Stimulated activated CD8-positive, alpha-beta memory T cell treated with anti-CD3 and anti-CD28 coated beads, Interleukin-2, amount 100 ng/mL, for 1 hour (primary cell): ENCODE measurements at places on chromosomes 4 and X.

GRCh38 chr4:158025131-158025530 is 147.7 kb downstream of the GASK1B start:
- no peak for DNase-seq

DNA sequence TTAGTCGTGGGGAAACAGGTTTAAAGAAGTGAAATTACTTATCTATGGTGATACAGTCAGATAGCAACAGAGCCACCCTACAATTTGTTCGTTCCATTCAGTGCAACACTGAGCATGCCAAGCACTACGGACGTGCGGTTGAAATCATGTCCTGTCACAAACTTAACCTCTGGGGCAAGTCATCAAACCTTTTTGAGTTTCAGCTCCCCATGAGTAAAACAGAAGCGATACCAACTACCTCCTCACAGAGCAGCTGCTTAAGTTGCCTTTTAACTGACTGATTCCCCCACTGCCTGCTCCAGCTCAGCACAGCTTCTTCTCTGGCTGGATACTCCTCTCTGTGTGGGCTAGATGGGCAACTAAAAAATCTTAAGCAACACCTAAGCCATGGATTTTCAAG is 36.0 kb downstream of the LHFPL1 start:
- DNase-seq, result no peak

- no peak for DNase-seq
These were observed 33.5 kb upstream of the ELOVL6 start for GRCh38 chr4:110231869-110232268.

DNA sequence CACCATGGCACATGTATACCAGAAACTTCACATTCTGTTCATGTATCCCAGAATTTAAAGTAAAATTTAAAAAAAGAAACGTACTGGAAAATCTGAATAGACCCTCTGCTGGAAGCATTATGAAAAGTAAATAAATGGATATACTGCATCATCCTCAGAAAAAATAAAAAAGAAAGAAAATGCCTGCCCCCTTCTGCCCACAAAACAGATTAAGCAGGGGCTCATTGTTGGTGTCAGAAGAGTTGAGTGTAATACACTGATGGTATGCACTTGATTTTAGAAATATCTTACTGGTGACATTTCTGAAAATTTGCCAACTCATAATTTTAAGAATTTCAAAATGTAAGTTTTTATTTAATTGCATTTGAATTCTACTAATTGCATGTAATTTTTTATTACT is 77.8 kb downstream of the LRP2BP start:
- no peak for DNase-seq

GRCh38 chr4:112731715-112732114 is 94.8 kb downstream of the LARP7 start:
- DNase-seq, result no peak

GRCh38 chr4:25313201-25313895 is 774 bp downstream of the ZCCHC4 start:
- no peak for DNase-seq

DNA sequence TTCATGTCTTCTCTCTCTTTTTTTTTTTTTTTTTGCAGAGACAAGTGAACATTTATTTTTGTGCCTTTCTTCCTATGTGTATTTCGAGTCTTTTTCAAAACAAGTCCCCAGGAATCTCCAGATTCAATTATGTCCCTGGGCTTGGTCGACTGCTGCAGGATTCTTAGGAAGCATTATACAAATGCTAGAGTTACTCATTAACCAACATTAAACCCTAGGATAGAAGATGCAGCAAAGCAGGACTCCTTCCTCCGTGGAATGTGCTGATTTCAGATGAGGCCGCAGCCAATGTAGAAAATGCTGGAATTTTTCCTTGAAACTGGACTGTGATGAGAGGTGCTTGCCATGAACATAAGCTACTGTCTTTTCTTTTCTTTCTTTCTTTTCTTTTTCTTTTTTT is 3.4 kb downstream of the ZNF81 start:
- no peak for DNase-seq

DNA sequence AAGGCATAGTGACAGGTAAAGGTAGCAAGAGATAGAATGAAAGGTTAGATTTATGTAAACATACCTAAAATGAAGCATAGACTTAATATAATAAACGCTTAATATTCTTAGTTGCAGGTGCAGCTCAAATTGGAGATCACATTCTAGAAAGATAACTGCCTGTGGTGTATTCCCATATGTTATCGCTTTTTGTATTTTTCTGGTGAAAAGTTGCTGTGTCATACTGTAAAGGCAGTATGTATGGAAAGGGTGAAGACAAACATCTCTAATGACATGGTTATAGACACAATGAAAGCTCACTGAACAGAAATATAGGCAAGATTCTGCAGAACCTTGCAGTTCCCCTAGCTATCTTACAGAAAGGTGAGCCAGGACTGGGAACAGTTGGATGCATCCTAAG is 240.3 kb downstream of the DCLK2 start:
- no peak for DNase-seq

DNA sequence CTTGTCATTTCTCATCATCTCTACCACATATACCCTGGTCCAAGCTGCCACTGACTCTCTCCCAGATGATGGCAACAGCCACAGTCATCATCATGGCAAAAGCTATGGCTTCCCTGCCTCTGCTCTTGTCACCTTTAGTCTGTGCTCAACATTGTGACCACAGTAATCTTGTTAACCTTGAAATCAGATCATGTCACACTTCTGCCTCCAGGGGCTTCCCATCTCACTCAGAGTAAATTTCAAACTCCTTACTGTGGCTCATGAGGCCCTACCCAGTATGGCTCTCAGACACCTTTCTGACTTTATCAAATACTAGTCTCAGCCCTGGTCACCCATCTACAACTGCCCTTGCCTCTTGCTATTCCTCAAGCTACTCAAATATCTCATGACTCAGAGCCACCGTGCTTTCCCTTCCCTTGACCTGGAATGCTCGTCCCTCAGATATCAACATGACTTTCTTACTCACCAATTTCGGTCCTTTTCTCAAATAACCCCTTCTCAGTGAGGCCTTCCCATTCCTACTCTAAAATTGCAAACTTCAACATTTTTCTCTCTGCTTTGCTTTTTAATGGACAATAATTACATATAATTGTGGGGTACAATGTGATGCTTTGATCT is 41.1 kb upstream of the STIM2 start:
- no peak for DNase-seq

- no peak for DNase-seq
These were observed 132.6 kb downstream of the PACRGL start for GRCh38 chr4:20832826-20833225.

DNA sequence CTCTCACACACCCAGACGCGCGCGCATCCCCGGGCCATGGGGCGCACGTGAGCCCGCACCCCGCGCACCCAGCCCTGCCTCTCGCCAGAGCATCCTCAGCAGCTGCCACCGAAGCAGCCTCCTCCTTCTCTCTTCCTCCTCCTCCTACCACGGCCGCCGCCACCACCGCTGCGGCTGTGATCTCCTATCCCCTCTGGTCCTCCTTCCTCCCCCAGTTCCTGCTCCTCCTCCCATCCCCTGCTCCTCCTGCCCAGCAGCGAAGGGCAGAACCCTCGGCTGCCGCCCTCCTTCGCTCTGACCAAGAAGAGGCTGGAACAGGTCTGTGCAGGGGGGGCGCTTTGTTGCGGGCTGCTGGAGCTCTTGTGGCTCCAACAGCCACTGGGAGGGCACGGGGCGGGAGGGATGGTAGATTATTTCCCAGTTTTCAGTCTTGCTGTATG is 148.7 kb upstream of the CHRDL1 start:
- DNase-seq, result no peak
